ENCODE measurements at places on chromosomes 6 and 20.

GRCh38 chr6:128892079-128892478 is 9.1 kb downstream of the LAMA2 start:
- no peaks in the 10 kb centered on the region for H3K27me3 ChIP-seq
- H3K4me1 ChIP-seq = peaks cover 40% of the 10 kb centered on the region
- DNase-seq = no peak
- H3K4me3 ChIP-seq = peak overlapping the region; percentile 72
- H3K36me3 ChIP-seq = peaks cover 6% of the 10 kb centered on the region

DNA sequence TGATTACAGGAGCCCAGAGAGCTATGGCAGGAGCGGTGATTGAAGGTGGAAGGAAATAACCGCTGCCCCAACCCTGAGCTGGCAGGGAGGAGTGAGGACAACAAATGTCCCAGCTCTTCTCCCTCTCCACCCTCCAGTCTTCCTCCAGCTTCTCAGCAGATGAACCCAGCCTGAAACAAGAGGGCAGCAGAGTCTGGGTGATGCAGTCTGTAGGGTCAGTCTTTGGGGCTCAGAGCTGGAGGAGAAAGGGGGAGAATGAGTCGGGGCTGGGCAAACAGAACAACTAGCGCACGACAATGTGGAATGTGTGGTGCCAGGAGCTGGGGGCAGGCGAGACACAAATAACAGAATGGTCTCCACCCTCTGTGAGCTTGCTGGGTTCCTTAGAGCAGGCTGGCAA is 4.5 kb upstream of the GUCA1A start:
- DNase-seq = no peak
- H3K36me3 ChIP-seq = no peaks in the 10 kb centered on the region
- no peaks in the 10 kb centered on the region for H3K4me1 ChIP-seq
- H3K4me3 ChIP-seq = no peak overlapping the region
- no peak overlapping the region for H3K27ac ChIP-seq

GRCh38 chr6:18269253-18269652 is 4.9 kb upstream of the DEK start:
- H3K4me3 ChIP-seq = no peak overlapping the region
- DNase-seq = no peak
- H3K27ac ChIP-seq = no peak overlapping the region
- H3K36me3 ChIP-seq = no peaks in the 10 kb centered on the region
- peaks cover 7% of the 10 kb centered on the region for H3K4me1 ChIP-seq
- no peaks in the 10 kb centered on the region for H3K27me3 ChIP-seq

DNA sequence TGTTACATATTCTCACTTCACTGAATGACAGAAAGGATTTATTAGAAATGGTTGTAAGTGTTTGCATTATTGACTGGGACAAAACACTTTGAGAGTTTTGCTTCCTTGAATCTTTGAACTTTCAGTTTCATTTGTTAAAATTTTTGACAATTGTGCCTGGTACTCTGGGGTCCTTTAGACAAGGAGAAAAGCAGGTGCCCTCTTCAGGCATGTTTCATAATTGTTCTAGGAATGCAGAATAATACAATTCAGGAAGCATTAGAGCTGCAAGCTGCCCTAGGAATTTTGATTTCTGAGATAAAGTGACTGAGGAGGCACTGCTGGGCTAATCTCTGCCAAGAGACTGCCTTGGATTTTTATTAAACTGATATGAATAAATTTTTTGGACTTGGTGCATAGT is 49.7 kb downstream of the TOP1 start:
- H3K36me3 ChIP-seq = peaks cover 37% of the 10 kb centered on the region
- peak overlapping the region; percentile 52 for H3K27ac ChIP-seq
- H3K27me3 ChIP-seq = no peaks in the 10 kb centered on the region
- peaks cover 62% of the 10 kb centered on the region for H3K4me1 ChIP-seq
- peak overlapping the region; percentile 26 for H3K4me3 ChIP-seq

- H3K27me3 ChIP-seq = no peaks in the 10 kb centered on the region
- H3K4me1 ChIP-seq = no peaks in the 10 kb centered on the region
- no peaks in the 10 kb centered on the region for H3K36me3 ChIP-seq
- no peak for DNase-seq
- no peak overlapping the region for H3K4me3 ChIP-seq
Observed at GRCh38 chr20:6657904-6658303, 109.6 kb upstream of the BMP2 start.

DNA sequence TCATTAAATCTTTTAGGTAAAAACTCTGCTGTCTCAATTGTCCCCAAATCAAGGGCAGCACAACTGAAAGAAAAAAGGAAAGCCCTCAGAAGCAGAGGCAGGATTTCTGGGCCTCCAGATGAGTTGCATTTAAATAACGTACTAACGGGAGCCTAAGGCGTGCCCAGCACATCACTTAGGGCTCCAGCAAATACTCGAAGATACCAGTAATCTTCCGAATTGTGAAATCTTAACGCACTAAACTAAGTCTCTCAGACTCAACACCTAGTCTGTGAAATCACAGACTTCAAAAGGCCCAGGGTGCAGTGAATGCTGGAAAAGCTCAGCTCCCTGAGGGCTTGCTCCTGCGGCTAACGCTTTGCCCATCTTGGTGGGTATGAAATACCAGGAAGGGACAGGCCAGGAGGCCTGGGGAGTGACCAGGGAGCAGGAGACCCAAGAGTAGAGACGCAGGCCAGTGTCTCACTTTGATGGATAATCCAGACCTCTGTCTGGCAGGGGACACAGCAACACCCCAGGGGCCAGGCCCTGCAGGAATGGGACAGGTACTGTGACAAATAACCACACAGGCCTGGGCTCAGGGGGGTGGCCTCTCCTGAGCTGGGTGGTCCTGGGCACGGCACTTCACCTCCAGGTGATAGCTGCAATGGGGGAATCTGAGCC is 36.4 kb downstream of the RRBP1 start:
- no peak for DNase-seq
- peaks cover 93% of the 10 kb centered on the region for H3K4me1 ChIP-seq
- H3K27ac ChIP-seq = peak overlapping the region; percentile 80
- H3K36me3 ChIP-seq = peaks cover 20% of the 10 kb centered on the region

DNA sequence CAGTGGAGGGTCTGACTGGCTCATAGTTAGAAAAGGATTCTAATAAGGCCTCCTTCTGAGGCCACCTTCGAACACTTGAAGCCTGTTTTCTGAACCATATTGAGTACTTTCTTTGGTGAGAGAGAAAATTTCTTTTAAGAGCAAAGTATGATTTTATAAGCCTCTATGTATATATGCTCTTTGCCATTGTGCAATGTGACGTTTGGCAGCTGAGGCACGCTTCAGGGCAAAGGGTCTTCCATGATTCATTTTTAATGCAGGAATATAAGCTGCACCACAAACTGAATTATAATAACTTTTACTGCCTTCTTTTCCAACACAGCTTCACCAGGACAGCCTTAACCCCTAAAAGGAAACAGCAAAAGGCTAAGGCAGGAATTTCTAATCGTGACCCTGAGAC is 154.4 kb downstream of the TTLL2 start:
- H3K4me1 ChIP-seq = peaks cover 19% of the 10 kb centered on the region
- H3K27me3 ChIP-seq = peaks cover 23% of the 10 kb centered on the region
- H3K4me3 ChIP-seq = no peak overlapping the region
- no peak for DNase-seq
- peak overlapping the region; percentile 87 for H3K27ac ChIP-seq
- no peaks in the 10 kb centered on the region for H3K36me3 ChIP-seq
